ENCODE measurements at places on chromosomes 12 and 14.
A peak's percentile ranks its signal among the peaks of the same experiment; 100 is the strongest.

DNA sequence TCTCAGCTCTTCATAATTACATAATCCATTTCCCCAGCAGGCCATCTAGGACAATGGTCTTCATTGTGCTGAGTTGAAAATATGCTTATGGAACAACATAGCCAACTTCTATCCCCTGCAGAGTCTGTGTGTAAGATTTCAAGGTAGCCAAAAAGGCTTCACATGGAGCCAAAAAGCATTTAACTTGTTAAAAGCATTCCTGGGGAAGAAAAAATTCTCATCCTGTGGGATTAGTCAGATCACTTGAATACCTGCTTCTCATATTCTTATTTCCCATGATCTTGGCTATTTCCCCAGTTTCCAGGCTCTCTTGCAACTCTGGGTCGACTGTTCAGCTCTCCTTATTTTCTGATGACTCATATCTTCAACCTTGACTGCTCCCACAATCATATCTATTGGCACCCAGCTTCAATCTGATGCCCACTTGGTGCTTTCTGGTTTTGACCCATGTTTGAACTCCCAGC is 178.9 kb downstream of the KLHL28 start:
- DNase-seq, result no peak

GRCh38 chr14:64294672-64295413 is 672 bp upstream of the ESR2 start:
- DNase-seq, result peak; percentile 72

GRCh38 chr12:58143498-58143995 is 202.2 kb downstream of the ATP23 start:
- no peak for DNase-seq

GRCh38 chr14:75279153-75279762 is 630 bp downstream of the FOS start:
- DNase-seq, result peak; percentile 7

- DNase-seq, result no peak
These were observed 28.3 kb upstream of the ZFP36L1 start for GRCh38 chr14:68820999-68821683.

DNA sequence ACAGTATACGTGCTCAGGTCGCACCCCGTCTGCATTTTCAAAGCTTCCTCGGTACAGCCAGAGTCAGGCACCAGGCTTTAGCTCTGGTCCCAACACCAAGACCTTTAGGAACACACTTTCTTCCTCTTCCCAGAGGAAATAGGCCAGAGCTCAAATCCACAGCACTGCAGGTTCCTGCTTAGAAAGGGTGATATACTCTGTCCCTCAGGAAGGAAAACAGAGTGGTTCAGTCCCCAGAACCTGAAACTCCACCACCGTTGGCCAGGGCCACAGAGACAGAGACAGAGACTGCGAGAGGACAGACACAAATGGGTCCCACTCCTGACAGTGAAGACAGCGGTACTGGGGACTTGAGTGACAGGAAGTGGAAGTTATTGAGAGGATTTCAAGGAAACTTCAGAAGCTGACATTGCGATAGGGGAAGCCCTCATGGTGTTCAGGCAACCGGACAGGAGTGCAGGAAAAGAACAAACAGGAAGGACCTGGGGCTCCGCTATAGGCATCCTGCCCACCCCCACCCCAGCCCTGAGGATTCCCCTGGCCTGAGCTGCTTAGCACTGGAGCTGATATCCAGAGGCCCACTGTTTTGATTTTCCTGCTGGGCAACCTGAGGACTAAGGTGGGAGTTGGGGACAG is 5.5 kb upstream of the KRT8 start:
- DNase-seq, result no peak

GRCh38 chr14:49014476-49014875 is 571.7 kb downstream of the RPS29 start:
- no peak for DNase-seq

DNA sequence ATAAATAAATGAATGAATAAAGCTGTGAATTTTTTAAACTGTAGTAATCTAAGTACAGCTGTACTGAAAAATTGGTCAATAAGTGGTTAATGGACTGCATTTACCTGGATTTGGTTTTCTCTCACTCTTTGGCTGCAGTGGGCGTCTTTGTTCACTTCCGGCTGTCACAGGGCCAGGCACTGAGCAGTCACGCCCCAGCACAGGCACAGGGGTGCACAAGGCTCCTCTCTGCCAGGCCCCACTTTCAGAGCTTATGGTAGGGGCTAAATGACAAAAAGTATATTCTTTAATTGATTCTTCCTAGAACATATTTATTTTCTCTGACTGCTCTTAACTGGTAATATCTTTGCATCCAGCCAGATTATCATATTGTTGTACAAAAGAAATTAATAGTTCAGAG is 70.6 kb upstream of the DYNC1H1 start:
- DNase-seq, result no peak

DNA sequence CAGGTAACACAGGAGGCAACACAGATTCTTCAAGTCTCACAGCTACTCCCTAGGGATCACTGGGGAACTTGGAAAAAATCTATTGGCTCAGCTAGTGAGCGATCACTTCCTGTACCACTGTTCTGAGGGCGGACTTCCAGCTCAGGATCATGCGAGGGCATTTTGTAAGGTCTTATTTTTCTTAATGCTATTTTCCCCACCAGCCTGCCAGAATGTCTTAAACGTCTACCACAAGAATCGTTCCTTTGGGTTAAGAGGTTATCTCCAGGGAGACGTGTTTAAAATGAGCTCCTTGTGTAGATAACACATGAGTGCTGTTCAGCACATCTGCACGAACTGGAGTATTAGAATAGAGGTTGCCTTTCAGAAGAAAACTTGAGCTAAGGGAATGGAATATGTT is 162.6 kb downstream of the ETNK1 start:
- no peak for DNase-seq

DNA sequence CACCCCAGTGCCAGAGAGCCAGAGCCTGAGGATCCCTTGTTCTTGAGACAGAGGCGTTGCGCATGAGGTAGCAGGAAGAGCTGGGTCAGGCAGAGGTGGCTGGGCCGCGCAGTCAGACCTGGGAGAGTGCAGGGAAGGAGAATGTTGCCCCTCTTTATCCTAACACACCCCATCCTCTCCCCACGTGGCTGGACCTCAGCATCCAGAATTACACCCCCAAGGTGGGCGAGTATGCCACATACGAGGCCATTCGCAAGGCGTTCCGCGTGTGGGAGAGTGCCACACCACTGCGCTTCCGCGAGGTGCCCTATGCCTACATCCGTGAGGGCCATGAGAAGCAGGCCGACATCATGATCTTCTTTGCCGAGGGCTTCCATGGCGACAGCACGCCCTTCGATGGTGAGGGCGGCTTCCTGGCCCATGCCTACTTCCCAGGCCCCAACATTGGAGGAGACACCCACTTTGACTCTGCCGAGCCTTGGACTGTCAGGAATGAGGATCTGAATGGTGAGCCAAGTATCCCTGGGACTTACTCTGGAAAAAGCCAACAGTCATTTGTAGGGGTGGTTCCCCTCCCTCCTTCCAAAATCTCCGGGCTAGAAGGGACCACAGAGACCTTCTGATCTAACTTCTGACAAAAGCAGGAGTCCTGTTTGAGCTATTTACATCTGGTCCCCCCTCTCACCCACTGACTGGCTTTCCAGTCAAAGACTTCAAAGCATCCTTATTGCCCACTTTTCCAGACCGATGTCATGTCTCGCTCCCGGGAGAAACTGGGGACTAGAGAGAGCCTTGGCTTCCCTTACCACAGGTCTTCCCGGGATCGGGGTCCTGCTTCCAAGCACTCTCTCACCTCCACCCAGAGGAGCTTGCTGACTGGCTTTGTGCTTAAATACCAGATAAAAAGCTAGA is 6.1 kb downstream of the MMP14 start:
- DNase-seq, result no peak

DNA sequence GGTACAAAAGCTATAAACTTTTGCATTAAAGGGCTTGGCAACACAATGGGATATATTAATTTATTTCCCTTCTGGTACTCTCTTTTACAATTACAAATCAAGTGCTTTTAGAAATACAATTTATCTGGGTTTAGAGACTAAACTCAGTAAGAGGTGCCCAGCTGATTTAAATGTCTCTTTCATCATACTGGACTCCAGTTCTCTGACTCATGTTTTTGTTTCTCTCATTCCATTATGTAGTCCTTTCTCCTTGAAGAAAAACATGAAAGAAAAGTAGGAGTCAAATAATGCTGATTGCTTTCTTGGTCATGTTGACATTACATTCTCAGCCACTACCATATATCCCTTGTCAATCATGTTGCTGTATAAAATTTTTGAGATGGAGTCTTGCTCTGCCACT is 36.3 kb upstream of the CFL2 start:
- DNase-seq, result no peak

DNA sequence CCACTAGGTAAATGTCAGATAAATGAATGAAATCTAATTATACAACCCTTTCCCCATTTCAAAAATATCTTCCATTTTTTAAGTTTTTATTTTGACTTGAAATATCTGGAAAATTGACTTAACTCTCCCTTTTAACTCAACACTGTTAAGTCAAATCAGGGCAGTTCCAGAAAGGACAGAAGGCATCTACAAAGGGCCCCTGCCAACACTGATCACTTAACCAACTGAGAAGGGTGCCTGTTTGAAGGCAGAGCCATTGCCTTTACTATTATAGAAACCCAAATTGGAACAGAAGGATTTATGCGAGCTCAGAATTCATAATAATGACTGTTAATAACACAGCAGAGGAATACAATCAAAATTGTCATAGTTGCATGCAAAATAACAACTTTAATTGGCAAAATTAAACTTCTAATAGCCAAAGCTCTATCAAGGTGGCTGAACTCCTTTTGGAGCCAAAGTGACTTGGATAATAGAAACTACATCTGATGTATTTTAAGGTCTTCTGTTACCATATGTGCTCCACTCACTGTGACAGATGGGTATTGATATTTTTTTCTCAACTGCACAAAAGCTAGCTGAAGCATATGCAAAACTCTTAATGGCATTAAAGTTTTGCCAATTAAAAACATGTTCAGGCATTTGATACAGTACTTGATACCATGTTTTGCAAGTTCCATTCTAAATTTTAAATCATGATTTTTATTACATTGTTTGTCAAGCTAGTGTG is 383.8 kb downstream of the NOVA1 start:
- no peak for DNase-seq

GRCh38 chr12:62252576-62252975 is 7.6 kb upstream of the USP15 start:
- no peak for DNase-seq

DNA sequence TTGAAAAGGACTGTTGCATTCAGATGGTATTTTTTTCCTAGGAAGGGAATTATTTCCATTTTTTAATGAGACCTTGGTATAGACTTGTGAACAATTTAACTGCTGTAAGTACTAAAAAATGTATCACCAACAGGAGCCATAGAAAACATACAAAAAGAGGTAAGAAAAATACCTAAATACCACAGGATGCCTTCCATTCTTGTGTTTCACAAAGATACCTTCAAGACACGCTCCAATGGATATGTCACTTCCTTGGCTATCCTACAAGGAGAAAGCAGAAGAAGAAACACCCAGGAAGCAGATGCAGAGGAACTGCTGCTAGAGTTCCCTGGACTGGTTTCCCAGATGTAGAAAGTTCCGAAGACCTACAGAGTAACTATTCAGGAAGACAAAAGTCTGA is 54.2 kb downstream of the PTPN21 start:
- DNase-seq, result no peak

DNA sequence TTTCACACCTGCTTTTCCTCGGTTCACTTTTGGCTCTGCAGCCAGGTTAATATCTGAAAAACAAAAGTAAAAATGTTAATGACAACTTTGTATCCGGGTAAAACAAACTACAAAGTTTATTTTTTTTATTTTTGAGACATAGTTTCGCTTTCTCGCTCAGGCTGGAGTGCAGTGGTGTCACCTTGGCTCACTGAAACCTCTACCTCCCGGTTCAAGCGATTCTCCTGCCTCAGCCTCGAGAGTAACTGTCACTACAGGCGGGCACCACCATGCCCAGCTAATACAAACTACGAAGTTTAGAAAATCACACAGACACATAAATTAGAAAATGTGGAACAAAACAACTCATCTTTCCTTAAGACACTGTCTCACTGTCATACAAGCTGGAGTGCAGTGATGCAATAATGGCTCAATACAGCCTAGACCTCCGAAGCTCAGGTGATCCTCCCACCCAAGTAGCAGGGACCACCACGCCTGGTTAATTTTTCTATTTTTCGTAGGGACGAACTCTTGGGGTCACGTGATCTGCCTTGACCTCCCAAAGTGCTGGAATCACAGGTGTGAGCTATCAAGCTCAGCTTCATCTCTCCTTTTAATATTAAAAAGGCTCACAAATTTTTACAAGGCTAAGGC is 38.1 kb downstream of the HNRNPC start:
- no peak for DNase-seq

DNA sequence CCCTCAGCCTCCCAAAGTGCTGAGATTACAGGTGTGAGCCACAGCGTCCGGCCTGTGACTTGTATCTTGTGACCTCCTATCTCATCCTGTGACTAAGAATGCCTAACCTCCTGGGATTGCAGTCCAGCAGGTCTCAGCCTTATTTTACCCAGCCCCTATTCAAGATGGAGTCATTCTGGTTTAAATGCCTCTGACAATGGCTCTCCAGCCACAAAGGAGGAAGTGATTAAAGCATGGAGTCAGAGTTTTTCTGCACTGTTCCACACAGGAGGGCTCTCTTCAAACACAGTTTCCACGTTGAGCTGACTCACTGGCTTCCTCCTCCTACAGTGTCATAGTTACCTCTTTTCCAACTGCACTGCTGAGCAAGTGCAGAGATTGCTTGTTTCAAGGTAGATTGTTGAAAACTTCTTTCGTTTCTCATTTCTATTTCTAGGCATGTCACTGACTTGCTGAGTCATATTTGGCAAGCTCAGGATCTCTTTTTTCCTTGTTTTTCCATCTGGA is 383.8 kb downstream of the PCNX1 start:
- no peak for DNase-seq

GRCh38 chr12:122886851-122887818 is 8.8 kb downstream of the VPS37B start:
- DNase-seq, result no peak

GRCh38 chr12:9673404-9674225 is 4.1 kb downstream of the CLEC2D start:
- no peak for DNase-seq
